Forelimb muscle (tissue), 1 donor: ENCODE measurements at places on chromosomes 5 and 9. TPM values are rescaled to one million over a fixed set of nuclear protein-coding genes. Genes with fewer than 3 reads are reported as not detected.

SPAG8 gene
- 2.3 TPM for polyA plus RNA-seq

RGP1 gene
- polyA plus RNA-seq = 17.9 TPM

CER1 gene
- 0.46 TPM for polyA plus RNA-seq

SGCD gene
- polyA plus RNA-seq = 82.1 TPM

NUTM2G gene
- polyA plus RNA-seq = 0.82 TPM

ADAMTS16 gene
- polyA plus RNA-seq = 5.3 TPM

PPP2CA gene
- 124 TPM for polyA plus RNA-seq

ADAMTS2 gene
- polyA plus RNA-seq = 33.0 TPM

DNA sequence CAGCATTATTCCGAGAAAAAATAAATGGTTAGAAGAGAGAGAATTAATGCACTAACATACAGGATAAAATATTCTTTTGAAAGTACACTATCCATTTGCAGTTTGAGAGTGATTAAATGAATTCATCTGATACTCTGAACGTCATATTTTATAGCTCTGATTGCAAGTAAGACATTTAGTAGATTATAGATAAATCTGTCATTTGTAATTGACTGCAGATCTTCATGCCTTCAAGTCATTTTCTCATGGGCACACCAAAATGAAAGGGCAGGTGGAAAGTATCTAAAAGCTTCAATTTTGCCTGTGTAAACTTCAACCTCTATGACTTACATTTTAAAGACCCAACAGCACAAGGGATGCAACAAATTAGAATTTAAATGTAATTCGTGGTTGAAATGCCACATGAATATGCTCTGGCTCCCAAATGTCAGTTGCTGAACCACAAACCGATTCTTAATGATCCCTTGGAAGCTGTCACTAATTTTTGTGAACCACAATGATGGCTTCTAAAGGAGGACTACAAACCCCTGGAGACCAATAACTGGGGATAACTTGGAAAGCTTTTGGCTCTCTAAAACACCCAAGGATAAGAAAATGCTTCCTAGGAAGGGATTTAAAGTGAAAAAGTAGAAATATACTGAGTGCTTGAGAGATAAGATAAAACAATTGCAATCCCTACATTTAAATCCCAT, 3.9 kb downstream of the TYRP1 start:
- DNase-seq = no peak

GRCh38 chr9:133951265-133951664, 40.9 kb downstream of the VAV2 start:
- DNase-seq = no peak

- DNase-seq = no peak
Measured at GRCh38 chr9:99030092-99030511, 74.8 kb upstream of the TGFBR1 start.

- no peak for DNase-seq
Measured at GRCh38 chr5:522899-523440, 1.3 kb downstream of the SLC9A3 start.

DNA sequence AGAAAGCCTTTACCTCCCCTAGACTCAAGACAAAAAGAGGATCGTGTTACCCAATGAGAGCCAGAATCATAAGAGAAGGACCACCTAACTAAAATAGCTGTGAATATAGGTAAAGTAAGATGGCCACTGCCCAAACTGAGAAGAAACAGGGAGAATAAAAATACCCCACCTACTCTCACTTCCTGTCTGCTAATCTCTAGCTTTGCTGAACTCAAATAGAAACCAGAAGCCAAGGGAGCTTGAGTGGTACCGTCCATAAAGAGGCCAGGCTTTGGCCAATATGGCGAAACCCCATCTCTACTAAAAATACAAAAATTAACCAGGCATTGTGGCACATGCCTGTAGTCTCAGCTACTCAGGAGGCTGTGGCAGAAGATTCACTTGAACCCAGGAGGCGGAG, 123.0 kb upstream of the FST start:
- DNase-seq = no peak

- DNase-seq = no peak
Measured at GRCh38 chr9:133334161-133334560, 1.8 kb downstream of the SURF6 start.

- DNase-seq = no peak
Measured at GRCh38 chr5:156435101-156435500, 108.1 kb downstream of the SGCD start.

- no peak for DNase-seq
Measured at GRCh38 chr5:131322926-131323325, 59.1 kb downstream of the CDC42SE2 start.

DNA sequence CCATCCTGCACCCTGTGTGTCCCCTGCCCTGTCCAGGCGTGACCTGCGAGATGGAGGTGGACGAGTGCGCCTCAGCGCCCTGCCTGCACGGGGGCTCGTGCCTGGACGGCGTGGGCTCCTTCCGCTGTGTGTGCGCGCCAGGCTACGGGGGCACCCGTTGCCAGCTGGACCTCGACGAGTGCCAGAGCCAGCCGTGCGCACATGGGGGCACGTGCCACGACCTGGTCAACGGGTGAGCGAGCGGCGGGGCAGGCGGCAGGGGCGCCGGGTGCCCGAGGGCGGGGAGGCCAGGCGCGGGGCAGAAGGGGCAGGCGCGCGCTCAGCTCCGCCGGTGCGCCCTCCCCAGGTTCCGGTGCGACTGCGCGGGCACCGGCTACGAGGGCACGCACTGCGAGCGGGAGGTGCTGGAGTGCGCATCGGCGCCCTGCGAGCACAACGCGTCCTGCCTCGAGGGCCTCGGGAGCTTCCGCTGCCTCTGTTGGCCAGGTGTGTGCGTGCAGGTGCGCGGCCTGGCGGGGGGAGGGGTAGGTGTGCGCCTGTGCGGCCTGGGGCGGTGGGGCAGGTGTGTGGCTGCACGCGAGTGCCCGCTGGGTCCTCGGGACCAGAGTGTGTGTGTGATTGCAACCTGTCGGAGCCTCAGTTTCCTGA, 10.0 kb downstream of the CRB2 start:
- DNase-seq = no peak

- DNase-seq = no peak
Measured at GRCh38 chr9:14895806-14896205, 14.4 kb downstream of the FREM1 start.

- DNase-seq = no peak
Measured at GRCh38 chr9:91908746-91909145, 41.3 kb downstream of the ROR2 start.

GRCh38 chr9:2602704-2603116, 18.9 kb upstream of the VLDLR start:
- DNase-seq = no peak

- no peak for DNase-seq
Measured at GRCh38 chr5:174489215-174489614, 235.2 kb upstream of the MSX2 start.

- DNase-seq = no peak
Measured at GRCh38 chr5:1226231-1226630, 1.1 kb downstream of the SLC6A18 start.

DNA sequence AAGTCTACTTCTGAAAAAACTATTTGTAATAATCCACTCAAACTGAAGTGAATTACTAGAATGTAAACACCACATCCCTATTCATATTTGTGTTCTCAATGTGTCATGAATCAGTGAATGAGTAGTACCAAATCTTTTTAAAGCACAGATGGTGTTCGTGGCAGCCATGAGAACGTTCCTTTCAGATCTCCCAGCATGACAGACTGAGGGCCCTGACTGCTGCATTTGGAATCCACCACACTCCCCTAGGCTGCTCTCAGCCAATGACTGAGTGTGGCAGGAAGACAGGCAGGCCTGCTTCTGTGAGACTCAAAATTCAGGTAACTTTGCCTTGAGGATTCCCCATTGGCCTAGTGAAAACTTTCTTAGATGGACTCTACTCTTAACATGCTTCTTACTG, 10.9 kb upstream of the JMY start:
- no peak for DNase-seq

DNA sequence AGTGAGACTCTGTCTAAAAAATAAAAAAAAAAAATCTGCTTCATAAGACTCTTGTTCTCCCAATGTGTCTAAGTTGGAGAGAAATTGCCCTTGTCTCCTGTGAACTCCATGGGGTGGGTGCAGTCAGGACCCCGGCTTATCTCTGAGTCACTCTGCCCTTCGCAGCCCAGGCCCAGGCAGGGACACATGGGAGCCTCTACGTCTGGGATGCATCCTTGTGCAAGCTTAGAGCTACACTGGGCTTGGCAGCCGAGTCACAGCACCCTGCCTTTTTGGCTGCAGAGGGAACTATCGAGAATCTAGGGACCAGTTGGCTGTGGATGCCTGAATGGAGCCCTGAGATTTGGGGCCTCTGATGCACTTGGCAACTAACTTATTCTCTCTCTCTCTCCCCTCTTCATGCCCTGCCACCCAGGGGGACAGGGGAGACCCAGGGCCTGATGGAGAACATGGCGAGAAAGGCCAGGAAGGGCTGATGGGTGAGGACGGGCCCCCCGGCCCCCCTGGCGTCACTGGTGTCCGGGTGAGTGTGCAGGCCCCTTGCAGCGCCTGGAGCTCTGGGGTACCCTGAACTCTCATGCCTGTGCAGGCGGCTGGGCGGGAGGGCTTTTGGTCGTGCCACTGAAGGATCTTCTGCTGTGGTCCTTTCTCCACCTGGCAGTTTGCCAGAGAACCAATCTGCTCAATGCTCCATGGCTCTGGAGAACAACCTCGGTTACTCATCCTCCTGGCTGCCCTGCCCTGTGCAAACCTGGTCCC, 47.5 kb upstream of the ORM1 start:
- DNase-seq = no peak

GRCh38 chr9:98331536-98332259, 76.2 kb upstream of the TBC1D2 start:
- no peak for DNase-seq

- no peak for DNase-seq
Measured at GRCh38 chr9:29750062-29750461, 2176.8 kb upstream of the C9orf72 start.

- no peak for DNase-seq
Measured at GRCh38 chr5:115296124-115297022, at the start of gene CCDC112. Gene CCDC112 (minus strand): TSS chr5:115296654. CDS start chr5:115296543, 111 bp downstream.

DNA sequence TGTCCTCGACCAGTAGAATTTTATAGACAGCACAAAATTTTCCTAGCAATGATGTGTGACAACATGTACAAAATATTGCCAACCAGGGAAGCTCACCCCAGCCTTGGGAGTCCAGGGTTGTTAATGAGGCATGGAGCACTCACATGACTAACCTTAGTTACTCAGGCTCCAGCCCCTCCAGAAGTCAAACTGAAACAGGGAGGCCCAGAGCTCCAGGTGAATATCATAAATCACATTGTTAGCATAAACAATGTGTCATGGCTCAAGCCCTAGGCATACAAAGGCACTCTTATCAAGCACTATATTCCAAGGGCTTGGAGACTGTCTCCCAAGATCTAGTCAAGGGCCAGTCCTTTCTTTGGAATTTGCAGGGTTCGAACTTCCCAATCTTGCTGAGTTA, 44.4 kb downstream of the TNFAIP8 start:
- no peak for DNase-seq

- no peak for DNase-seq
Measured at GRCh38 chr5:31463351-31463750, 68.5 kb downstream of the DROSHA start.

DNA sequence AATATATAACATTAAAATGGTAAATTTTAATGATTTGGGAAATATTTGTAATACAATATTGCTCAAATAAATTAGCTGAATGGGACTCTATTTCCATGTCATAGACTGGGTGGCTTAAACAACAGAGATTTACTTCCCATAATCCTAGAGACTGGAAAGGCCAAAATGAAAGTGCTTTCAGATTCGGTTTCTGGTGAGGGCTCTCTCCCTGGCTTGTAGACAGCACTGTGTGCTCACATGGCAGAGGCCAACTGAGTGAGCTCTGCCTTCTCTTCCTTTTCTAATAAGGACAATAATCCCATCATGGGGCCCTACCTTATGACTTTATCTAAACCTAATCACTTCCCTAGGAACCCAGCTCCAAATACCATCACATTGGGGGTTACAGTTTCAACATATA, 196.2 kb downstream of the MARCHF11 start:
- DNase-seq = no peak

GRCh38 chr5:127396490-127397155, 106.0 kb downstream of the MEGF10 start:
- no peak for DNase-seq

DNA sequence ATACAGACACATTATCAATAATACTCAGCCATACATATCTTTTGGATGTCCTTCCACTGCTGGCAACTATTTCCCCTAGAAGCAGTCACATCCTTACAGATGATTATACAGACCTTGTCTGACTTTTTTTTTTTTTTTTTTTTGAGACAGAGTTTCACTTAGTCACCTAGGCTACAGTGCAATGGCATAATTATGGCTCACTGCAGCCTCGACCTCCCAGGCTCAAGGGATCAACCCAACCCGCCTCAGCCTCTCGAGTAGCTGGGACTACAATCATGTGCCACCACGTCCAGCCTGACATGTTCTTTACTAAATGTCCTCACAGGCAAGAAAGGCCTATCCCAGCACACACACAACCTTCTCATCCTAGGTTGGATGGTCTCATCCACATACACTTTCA, 24.0 kb downstream of the NR6A1 start:
- no peak for DNase-seq

DNA sequence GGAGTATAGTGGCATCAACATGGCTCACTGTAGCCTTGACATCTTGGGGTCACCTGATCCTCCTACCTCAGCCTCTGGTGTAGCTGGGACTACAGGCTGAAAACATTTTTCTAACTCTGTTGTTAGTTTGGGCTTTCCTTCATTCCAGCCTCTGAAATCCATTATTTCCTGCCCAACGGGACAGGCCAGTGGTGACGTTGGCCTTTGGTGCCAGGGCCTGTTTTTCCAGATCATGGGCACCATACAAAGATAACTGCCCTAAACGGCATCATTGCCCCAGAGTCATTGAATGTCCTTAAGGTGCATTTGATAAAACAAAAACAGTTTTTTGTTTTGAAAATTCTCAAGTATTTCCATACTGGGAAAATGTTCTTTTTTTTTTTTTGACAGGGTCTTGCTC, 32.1 kb downstream of the PIK3R1 start:
- DNase-seq = no peak

DNA sequence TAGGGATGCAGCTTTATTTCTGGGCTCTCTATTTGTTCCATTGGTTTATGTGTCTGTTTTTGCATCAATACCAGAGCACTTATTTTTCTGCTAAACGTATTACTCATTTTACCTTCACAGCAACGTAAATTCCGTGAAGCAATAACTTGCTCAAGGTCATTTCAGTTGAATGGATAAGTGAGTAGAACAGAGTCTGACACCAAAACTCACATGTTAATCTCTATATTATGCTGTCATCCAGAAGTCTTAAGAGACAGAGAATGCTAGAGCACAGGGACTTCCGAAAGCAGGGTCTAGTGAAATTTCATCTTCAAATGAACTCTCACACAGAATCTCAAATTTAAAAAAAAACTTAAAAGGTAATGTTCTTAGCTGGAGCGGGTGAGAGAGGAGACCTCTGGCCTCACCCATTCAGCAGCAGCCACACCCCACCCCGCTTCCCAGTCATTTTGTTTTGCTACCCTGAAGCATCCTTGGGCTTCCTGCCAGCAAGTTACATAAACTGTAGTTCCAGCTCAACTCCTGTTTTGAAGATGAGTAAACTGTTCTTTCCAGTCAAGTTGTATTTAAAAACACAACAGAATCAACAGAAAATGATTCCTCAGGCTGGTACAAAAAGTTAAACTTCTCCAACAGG, 69.3 kb downstream of the TRIM36 start:
- DNase-seq = no peak
